Activated gamma-delta T cell treated with Interleukin-2 at 50 U/mL for 16 hours (primary cell): ENCODE measurements at places on chromosomes 1 and 21.

- no peak for DNase-seq
Measured at GRCh38 chr21:33968995-33969348, 53.4 kb upstream of the ATP5PO start.

DNA sequence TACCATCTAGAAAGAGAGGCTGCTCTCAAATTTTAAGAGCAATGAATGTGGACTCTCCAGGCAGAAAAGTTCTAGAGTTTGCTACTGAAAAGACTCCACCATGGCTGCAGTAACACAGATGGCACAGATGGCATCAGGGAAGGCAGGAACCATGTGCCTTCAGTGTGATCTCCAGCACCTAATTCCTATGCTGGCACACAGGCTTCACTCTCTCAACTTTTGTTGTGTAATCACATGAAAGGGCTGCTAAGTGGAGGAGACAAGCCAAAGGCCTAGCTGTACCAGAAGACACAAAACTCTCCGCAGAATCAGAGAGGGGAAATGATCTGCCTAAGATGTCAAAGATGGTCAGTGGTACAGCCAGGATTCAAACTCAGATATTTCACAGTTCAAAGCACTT lies 31.1 kb downstream of the ERI3 start:
- DNase-seq = no peak

DNA sequence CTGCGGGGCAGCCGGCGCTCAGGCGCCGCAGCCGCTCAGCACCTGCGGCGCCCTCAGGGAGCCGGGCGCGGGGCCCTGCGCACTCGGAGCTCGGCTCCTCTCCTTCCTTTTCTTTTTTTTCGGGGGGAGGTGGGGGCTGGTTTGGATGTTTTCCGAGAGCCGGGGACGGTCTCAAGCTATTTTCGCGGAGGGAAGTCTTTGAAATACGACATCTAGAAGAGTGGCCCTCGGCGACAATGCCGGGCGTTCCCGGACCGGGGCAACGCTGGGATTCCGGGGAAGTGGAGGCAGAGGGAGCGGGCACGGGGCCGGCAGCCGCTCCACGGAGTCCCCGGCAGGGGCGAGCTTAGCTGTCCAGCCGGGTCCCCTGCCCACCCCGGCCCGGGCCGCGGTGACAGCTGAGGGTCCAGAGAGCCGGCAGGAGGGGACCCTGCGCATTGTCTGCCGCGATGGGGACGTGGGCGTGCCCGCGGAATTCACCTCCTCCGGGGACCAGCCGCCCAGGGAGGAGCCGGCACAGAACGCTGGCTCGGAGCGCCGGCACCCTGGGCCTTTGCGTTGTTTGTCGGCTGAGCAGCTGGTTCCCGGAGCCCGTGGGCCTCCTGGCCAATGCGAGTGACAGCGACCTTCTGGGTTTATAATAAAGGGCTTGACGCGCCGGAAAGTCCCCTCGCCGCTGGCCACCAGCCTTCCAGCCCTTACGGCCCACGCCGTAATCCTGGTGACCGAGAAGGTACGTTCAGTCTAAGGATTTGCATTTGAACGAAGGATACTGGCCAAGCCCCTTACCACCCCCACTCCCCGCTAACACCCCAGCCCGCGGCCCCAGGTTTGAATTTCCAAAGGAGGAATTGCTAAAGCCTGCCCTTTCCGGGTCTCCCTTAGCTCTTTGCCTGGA lies 582 bp downstream of the SLC37A1 start:
- peak; percentile 48 for DNase-seq

- DNase-seq = no peak
Measured at GRCh38 chr1:98164509-98164908, 243.7 kb upstream of the DPYD start.

- no peak for DNase-seq
Measured at GRCh38 chr1:93501399-93501798, 53.5 kb downstream of the FNBP1L start.

- DNase-seq = no peak
Measured at GRCh38 chr1:38662126-38662525, 197.4 kb downstream of the RRAGC start.

- DNase-seq = peak; percentile 21
Measured at GRCh38 chr1:228691926-228692325, 43.4 kb upstream of the RHOU start.

DNA sequence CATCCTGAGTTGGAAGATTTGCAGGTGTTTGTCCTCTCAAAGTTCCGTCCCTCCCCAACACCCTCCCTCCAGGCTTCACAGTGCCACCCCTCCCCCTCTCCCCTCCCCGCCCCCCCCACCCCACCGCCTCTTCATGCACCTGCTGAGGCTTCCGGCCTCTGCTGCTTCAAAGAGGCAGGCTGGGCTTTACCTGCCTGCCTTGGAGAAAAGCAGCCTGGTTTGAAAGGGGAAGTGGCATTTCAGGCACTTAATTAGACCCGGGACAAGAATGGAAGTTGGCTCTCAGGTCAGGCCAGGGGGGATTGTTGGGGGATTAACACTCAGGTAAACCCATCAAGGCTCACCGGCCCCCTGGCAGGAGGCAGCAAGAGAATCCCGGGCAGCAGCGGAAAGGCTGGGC lies 21.1 kb downstream of the PAX7 start:
- DNase-seq = peak; percentile 11

DNA sequence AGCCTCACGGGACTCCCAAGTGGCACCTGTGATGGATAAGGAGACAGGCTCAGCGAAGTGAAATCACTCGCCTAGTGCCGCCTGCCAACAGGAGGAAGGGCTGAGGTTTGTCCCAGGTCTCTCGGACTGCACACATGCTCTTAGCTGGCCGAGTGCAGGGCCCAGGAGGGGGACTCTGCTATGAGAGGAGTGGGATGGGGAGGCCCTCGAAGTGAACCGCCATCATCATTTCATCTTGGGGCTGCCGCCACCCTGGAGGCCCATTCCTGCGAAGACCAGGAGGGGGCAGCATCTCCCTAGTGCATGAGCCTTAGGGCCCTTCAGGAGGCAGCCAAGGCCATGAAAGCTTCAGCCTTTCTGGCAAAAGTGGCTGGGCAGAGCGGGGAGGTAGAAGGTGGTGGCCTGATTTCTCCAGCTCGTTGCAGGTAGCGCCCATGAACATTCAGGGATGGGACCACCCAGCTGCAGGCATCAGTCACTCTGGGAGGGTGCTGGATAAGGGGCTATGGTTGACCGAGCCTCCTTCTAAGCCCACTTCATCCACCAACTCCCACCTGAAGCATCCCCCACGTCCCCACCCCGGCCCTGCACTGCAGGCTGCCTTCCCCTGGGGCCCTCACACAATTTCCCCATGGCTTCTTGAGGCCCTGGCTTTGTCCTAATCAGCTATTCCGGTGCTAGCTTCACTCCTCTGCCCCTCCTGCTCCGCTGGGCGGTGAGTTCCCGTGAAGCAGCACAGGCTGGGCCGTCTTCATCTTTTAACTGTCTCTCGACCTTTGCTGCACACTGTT lies 17.2 kb upstream of the RASSF5 start:
- peak; percentile 59 for DNase-seq

- DNase-seq = no peak
Measured at GRCh38 chr1:173112129-173112528, 61.4 kb upstream of the TNFSF18 start.

GRCh38 chr1:30908696-30909364 lies at the start of gene SDC3:
TSS of gene SDC3 (minus strand) at chr1:30908758. CDS start at chr1:30908586, 172 bp downstream.
- DNase-seq = no peak

- DNase-seq = no peak
Measured at GRCh38 chr1:1997576-1997975, 6.0 kb downstream of the CFAP74 start.

DNA sequence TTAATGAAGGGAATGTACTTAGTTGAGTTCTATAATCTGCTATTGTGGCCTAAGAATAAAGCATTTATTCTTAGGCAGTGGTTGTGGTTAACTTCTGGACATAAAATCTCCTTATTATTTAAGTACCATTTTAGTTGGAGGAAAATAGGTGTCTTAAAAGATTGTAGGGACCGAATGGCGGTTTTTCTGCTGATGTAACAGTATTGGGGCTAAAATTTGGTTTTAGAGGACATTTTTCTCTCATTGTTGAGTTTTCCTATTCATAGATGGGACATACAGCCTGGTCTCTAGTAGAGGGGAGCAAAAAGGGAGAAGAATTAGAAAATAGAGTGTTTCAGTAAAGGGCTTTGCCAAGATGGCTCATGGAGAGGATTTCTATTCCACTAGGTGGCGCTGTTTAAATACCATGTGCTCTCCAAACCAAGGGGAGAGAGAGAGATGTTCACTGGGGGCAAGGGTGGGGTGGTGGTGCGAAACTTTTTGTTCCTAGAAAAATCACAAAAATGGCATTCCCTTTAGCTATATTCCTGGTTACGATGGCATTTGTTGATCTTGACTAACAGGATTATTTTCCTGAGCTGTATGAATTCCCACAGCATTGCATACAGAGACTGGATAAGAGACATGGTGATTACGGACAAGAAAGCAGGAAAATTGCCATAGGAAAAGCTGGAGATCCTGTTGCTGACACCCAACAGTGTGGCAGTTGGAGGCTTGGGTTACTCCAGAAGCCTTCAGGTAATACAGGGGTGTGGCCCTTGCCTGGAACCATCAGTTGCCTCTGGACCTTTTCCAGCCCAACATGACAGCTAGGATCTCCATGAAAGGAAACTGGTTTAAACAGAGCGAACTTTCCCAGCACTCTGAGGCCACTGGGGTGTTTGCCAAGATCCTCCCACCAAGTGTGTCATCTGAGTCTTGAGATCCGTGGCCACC lies 18.2 kb upstream of the FCGR2A start:
- peak; percentile 44 for DNase-seq

- no peak for DNase-seq
Measured at GRCh38 chr1:39089931-39090521, 63.9 kb downstream of the NDUFS5 start.
